ENCODE measurements at places on chromosomes 16 and 17.

DNA sequence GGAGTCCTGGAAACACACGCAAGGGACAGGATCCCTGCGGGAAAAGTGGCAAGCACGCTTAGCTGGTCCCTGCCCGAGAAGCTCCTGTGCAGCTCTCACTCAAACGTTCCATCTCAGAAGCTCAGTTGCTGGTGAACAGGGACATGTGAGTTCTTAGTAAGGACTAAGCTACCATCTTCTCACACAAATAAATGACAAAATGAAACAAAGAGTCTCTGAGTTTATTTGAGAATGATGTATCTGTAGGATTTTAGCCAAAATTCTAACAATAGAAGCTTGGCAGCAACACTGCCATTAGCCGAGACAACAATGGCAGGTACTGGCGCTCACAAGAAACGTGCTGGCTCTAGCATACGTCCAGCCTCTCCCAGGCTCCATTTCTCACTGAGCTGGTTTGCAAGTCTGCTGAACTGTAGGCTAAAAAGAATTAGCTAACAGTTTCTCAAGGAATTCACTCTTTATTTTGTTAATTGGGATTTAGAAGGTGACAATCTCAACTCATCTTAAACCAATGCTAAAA is 90.2 kb downstream of the VPS53 start:
- no peak for DNase-seq

GRCh38 chr17:79944821-79945391 is 90.8 kb downstream of the TBC1D16 start:
- peak; percentile 65 for DNase-seq

DNA sequence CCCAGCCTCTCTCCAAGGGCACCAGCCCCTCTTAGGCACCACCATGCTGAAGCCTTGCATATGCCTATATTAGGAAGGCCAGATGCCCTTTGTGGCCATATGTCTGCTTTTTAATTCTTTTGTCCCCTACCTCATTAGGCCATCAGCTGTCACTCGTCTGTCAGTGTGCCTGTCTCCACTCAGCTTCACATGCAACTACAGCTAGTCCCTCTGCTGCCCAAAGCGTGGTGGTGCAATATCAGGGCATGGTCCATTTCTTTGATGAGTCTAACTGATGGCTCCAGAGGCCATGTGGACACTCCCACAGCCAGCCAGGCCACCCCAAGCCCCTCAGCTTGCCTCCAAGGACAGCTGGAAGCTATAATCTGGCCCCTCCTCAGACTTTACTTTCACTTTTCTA is 36.3 kb downstream of the MYO18A start:
- peak; percentile 26 for DNase-seq

- no peak for DNase-seq
Observed at GRCh38 chr17:55564081-55564480, 52.8 kb upstream of the SMIM36 start.

GRCh38 chr17:76781056-76781982 is 43.4 kb downstream of the MFSD11 start:
- no peak for DNase-seq

GRCh38 chr17:50527155-50527762 is 5.3 kb upstream of the EPN3 start:
- no peak for DNase-seq

GRCh38 chr17:19336938-19337711 is 25.4 kb downstream of the B9D1 start:
- no peak for DNase-seq

GRCh38 chr16:82631701-82632685 is 5.2 kb downstream of the CDH13 start:
- DNase-seq, result no peak

DNA sequence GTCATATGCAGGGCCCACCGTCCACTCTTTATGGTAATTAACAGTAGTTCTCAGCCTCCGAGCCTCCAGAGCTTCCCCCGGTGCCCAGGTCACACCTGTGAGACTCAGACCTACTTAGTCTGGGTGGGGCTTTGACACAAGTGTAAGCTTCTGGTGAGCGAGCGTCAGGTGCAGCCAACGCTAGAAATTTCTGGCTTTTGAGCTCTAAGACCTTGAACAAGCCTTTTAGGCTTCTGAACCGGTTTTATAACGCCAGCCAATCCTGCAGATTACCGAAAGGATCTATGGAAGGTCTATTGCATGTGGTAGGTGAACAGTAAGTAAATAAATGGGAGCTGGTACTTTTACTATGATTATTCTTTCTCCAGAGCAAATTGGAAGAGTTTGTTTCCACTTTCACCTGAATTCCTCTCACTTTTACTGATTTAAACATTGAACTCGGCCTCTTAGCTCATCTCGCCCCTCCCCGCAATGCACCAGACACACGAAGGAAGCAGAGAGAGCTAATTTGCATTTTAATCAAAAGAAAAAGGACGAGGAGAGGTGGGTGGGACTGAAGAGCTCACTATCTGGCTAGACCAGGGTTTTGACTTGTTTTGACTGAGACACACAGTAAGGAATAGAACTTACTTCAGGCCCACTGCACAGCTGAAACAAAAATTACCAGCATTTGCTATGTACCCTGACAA is 47.1 kb downstream of the ABAT start:
- no peak for DNase-seq

DNA sequence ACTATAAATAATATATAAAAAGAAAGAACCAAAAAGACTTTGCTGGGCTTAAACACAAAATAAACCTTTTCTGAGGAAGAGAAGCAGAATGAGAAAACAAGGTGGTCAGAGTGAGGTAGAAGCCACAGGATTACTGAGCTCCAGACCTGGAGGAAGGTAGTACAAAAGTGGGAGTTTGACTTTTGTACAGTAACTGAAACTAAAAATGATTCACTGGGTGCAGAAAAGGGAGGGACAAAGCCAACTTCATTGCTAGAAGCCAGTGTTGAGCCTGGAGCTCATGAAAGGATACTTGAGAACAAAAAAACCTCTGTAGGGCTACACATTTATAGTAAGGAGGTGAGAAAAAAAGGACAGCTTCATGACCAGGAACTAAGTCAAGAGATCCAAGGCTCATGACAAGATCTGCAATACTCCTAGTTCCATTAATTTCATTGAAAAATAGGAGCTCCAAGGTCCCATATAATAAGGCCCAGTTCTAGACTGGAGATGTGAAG is 45.5 kb downstream of the PKD1L3 start:
- no peak for DNase-seq

DNA sequence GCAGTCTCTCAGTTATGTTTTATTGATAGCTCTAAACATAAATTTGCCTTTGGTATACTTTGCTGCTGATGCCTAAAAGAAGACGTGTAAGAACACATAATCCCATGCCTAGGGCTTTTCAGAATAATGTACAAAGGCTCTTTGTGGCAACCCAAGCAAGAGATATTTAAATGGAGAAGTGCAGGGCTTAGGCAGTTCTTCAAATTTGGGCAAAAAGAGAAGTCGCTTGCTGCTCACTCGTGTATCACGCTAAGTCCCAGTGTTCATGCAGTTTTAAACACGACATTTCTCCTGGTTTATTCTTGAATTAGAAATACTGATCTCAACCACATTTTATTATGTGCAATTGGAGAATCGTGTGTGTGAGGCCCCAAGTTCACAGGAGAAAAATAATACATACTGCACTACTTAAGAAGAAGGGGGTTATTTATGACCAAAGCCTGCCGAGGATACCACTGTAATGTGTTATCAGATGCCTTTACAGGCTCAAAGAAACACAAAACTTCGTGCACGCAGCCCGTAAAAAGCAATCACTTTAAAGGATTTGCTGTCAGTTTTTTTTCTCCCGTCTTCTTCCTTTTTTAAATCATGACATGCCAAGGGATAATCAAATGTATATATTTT is 22.5 kb upstream of the IRX6 start:
- DNase-seq, result no peak

- peak; percentile 77 for DNase-seq
Observed at GRCh38 chr17:9928601-9929333, 23.7 kb upstream of the RCVRN start.

DNA sequence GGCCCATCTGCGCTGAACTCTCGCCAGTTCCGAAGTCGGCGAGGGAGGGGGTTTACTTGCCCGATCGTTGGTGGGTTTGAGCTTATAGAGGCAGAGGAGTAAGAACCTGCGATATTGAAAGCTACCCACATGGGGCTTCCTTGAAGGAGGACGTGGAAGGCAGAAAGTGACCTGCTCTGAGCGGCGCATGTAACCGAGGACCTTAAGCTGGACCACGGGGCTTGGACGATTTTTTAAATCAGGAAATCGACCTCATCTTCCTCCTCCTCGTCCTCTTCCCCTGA is 2.0 kb downstream of the PRAC2 start:
- DNase-seq, result no peak

GRCh38 chr17:78879635-78880186 is 23.3 kb downstream of the CEP295NL start:
- peak; percentile 98 for DNase-seq

GRCh38 chr17:74641224-74641957 is 17.9 kb upstream of the CD300E start:
- DNase-seq, result no peak

GRCh38 chr16:47722046-47722445 is 260.9 kb downstream of the PHKB start:
- DNase-seq, result no peak

DNA sequence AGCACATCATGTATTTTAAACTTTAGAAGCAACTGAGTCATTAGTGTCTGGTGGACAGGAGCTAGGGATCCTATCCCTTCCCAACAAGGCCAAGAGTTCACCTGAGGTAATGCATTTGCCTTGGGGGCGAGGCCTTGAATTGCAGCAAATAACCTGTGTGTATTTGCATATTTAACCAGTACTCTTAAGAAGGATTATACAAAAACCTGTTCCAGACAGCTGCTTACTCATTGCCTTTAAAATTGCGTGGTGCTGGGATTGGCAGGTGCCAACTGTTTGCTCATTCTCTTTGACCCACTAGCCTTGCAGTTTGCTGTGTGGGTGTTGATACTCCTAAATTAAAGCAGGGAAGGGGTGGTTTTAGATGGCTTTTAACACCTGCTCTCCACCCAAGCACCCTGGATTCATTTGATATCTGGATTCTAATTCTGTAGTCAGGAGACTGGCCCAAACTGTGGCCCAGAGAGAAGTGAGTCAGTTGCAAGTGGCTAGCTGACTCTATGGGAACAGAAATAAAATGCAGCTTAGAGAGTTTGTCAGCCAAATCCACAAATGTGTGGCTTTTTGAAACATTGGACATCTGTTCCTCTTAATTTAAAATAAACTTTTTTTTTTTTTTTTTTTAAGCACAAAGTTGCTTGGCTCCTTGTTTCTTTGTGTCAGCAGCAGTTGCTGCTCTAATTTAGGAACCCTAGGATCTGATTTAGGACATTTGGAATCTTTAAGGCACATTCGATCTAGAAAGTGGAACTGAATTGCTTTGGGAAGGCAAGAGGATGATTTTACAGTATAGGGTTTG is 46.9 kb downstream of the TUBD1 start:
- DNase-seq, result peak; percentile 94

GRCh38 chr16:30456302-30456701 is 10.6 kb upstream of the SEPHS2 start:
- no peak for DNase-seq

DNA sequence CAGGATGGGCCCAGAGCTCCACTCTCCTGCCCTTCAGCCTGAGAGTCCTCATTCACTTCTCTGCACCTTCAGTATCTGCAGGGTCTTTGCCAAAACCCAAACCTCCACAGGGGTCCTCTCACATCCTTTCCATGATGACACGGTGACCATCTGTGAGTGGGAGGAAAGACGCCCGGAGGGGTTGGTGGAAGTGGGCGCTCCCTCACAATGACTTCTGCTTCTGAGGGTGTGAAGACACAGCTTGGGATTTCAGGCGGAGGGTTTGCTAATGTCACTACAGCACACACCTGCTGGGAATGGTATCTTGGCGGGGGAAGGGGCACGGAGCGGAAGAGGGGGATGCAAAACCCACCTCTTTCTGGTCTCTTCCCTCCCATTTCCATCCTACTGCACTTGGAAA is 115.1 kb upstream of the SDK2 start:
- no peak for DNase-seq

- no peak for DNase-seq
Observed at GRCh38 chr16:57694231-57694724, 328 bp upstream of the DRC7 start.

DNA sequence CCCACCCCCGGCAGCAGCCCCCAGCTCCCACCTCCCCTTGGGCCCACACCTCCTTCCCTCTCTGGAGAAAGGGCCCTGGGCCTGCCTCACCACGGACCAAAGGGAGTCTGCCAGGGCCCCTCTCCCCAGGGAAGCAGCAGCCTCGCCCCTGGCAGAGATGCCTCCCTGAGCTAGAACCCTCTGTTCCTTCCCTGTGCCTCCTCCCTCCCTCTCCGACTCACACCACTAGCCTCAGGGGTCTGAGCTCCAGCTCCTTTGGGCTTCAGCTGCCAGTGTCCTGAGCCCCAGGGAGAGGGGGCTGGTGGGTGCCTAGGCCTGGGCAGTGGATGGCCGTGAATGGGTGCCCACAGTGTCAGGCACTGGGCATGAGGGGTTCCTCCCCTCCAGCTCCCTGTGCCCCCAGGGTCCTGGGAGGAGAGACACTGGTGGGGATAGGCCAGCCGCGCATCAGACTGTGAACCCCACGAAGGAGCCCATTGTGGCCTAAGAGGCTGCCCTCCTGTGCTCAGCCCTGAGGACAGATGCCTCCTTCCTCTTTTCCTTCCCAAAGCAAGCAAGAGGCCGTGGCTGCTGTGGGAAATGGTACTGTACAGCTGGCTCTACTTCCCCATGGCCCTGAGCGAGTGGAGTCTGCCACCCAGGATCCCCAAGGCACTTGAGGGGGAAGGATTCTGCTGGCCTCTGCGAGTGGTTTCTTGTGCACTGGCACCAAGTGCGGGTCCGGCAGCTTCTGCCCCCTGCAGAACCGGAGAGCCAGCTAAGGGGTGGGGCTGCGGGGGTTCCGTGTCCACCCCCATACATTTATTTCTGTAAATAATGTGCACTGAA is 20.7 kb downstream of the MMP15 start:
- DNase-seq, result no peak

DNA sequence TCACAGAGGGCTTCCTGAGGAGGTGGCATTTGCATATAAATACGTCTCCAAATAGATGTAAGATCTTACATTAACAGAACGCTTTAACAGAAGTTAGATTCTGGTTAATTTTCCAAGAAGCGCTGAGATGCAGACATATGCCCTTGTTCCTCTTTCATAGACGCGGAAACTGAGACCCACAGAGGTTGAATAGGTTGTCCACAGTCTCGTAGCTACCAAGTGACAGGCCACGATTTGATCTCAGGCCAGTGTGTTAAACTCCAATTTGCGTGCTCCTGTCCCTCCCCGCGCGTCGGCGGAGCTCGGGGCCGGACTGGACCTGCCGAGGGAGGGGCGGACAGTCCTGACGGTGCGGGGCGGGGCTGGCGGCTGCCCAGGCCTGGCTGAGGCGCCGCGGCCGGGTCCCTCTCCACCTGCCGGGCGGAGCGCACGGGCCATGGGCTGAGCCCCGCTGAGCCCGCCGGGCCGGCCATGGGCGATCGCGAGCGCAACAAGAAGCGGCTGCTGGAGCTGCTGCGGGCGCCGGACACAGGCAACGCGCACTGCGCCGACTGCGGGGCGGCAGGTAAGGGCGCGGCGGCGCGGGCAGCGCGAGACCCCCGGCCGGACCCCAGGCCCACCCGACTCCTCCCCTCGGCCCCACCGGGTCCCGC is at the start of gene ADAP2:
ADAP2 (plus strand) TSS at position 402 of the 653 bp plus-strand sequence; CDS start at position 472, 70 bp downstream.
- DNase-seq, result peak; percentile 26

- no peak for DNase-seq
Observed at GRCh38 chr16:51267681-51268080, 116.6 kb upstream of the SALL1 start.

GRCh38 chr16:57585051-57585687 is 42.7 kb downstream of the ADGRG5 start:
- DNase-seq, result no peak

Data from SW480 (cell line).